Smooth muscle cell of the umbilical artery (primary cell): ENCODE measurements at places on chromosomes 1 and 21. TPM values are rescaled to one million over a fixed set of nuclear protein-coding genes. Genes with fewer than 3 reads are reported as not detected.

Gene RPL22
- 111 and 124 TPM in 2 replicates for total RNA-seq

Gene PTGFR
- 34.0 and 58.8 TPM in 2 replicates for total RNA-seq

Gene TCHH
- not detected in 2 replicates for total RNA-seq

Gene PTPN7
- not detected in 2 replicates for total RNA-seq

Gene FAM167B
- total RNA-seq = 0.78 TPM in 1 of 2 replicates, not detected in the other

Gene NADK
- 27.3 and 40.7 TPM in 2 replicates for total RNA-seq

Gene CAPN2
- total RNA-seq = 323 and 660 TPM in 2 replicates

Gene KCNA2
- not detected in 2 replicates for total RNA-seq

Gene C4BPA
- not detected in 2 replicates for total RNA-seq

Gene GPR153
- total RNA-seq = 7.1 and 7.5 TPM in 2 replicates

Gene HTR6
- not detected in 2 replicates for total RNA-seq

Gene C1orf87
- total RNA-seq = not detected in 2 replicates

Gene PAQR7
- 7.4 and 9.0 TPM in 2 replicates for total RNA-seq

Gene SPATA45
- total RNA-seq = not detected in 2 replicates

Gene ZBTB8A
- 7.2 and 8.0 TPM in 2 replicates for total RNA-seq

Gene RXRG
- total RNA-seq = not detected in 2 replicates

Gene PRKAA2
- 0.89 and 1.9 TPM in 2 replicates for total RNA-seq

Gene CFHR3
- total RNA-seq = 0.23 TPM in 1 of 2 replicates, not detected in the other

Gene DCDC2B
- total RNA-seq = not detected in 2 replicates

Gene PCBP3
- 0.05 and 0.30 TPM in 2 replicates for total RNA-seq

Gene OR2T33
- not detected in 2 replicates for total RNA-seq

Gene OR6N2
- total RNA-seq = not detected in 2 replicates

Gene LORICRIN
- total RNA-seq = not detected in 2 replicates

Gene PHTF1
- 46.9 and 53.6 TPM in 2 replicates for total RNA-seq

Gene TNFAIP8L2
- total RNA-seq = not detected in 2 replicates
